ENCODE measurements at places on chromosomes 4 and X.

DNA sequence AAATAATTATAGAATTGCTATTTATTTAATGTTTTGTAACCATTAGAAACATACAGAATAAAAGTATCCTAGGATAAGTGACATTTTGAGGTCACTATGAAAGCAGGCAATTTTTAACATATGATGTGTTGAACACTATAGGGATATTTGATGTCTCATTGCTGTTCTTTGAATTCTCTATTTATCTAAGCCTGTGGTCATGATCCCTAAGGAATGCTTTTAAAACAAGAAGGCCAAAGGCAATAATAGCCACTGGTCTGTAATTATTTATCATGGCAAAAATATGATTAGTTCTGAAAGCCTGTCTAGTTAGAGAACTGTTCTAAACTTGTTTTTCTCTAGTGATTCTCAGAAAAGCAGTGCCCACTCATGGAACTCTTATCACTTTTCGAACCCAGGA, 186.6 kb downstream of the RPA4 start:
- no peak for DNase-seq

GRCh38 chr4:184441461-184442313, 32.7 kb downstream of the IRF2 start:
- DNase-seq: no peak

GRCh38 chrX:130224810-130225209, 43.9 kb downstream of the ZNF280C start:
- no peak for DNase-seq

GRCh38 chrX:119942831-119943184, 743 bp downstream of the NKAP start:
- no peak for DNase-seq
